ENCODE measurements at places on chromosomes 1 and 21. TPM values are rescaled to one million over a fixed set of nuclear protein-coding genes. Genes with fewer than 3 reads are reported as not detected.

The SHE gene
- total RNA-seq = 6.2 TPM

The TTC22 gene
- total RNA-seq = 24.9 TPM

The CELA3B gene
- total RNA-seq = 13.7 TPM

The LIN28A gene
- total RNA-seq = 1.4 TPM

The PTBP2 gene
- 24.5 TPM for total RNA-seq

The CDC42SE1 gene
- total RNA-seq = 87.3 TPM

The TTC4 gene
- total RNA-seq = 14.0 TPM

The CNIH3 gene
- 1.5 TPM for total RNA-seq

The CDC42 gene
- total RNA-seq = 273 TPM

The ELF3 gene
- 517 TPM for total RNA-seq

All from mucosa of gallbladder (tissue), 1 donor.